ENCODE measurements at places on chromosomes 1 and 21.

DNA sequence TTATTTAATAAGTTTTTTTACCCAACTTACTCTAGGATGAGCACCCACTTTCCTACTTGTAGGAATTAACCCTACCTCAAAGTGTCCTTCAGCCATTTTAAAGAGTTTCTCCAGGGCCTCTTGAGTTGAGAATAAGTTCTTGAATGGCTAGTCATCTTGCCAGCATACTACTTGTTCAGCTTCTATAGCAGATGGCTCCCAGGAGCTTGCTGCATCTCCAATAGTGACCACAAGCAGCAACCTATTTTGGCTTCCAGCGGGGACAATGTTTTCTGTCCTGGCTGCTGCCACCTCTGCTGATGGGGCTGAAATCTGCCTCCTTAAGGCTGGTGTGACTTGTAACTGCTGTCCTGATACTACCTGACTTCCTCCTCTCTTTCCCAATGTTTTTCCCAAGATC is 20.8 kb upstream of the PIK3R3 start:
- DNase-seq, result no peak

DNA sequence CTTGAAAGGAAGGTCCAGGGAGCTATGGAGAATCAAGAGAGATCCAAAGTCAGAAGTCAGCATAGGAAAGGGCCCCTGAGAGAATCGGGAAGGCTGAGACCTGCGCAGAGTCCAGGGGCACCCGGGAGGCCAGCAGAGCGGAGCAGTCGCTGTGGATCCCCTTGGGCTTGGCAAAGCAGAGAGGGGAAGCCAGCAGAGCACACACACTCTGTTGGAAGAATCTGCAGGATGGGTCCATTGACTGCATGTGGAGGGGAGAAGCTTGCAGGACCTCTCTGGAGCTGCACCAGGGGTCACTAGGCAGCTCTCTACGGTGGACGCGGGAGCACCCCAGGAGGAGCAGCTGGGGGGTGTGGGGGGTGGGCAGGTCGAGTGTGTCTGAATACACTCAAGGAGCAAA is 6.4 kb downstream of the RIPK4 start:
- DNase-seq, result no peak

GRCh38 chr1:232978815-232979214 is 28.4 kb downstream of the NTPCR start:
- DNase-seq, result no peak

DNA sequence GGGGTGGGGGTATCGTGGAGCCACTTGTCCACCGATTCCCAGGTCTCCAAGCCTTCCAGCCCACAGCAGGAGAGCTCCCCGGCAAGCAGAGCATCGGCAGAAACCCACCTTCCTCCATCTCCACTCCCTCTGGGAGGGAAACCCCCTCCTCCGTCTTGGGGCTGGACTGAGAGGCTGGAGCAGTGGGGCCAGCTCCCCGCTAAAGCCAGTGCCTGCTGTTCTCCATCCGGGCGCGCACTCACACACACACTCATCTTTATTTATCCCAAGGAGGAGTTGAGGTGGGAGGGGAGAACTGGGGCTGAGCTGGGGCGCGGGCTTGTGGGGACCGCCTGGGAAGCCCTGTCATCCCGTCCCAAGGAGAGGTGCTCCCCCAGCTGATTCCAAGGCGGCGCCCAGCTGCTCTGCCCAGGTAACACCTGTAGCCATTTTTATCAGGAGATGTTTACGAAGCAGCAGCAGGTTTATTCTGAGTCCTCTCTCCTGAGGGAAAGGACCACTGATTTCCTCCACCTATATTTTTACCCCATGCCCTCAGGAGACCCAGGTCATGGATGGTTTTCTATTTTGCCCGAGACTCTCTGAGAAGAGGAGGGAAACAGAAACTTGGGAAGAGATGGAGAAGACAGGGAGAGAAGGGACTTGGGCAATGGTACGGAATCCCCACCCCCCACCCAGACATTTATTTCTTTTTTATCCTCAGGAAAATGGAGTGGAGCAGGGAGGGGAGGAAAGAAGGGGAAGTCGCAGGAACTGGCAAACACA is 2.1 kb downstream of the KCNN3 start:
- no peak for DNase-seq

DNA sequence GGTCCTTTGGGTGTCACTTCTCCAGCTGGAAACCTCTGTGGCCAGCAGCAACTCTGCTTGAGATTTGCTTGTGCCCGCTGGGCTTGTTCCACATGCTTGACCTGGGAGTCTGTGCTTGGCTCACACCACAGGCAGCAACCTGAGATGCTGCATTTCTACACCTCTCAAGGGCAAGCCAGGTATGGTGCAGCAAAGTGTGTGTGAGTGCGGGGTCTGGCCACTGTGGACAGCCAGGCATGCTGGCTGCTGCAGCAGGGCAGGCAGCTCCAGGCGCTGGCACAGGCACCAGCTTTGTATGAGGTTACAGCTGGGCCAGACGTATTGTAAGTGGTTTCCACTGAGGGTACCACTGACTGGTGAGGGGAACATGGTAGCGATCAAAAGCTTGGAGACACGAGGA is 242.0 kb downstream of the PTGER3 start:
- DNase-seq, result no peak

All from activated naive CD4-positive, alpha-beta T cell (primary cell).